ENCODE measurements at places on chromosomes 4 and X.
A peak's percentile ranks its signal among the peaks of the same experiment; 100 is the strongest.

- DNase-seq: no peak
Measured at GRCh38 chr4:31041853-31042252, 321.7 kb downstream of the PCDH7 start.

DNA sequence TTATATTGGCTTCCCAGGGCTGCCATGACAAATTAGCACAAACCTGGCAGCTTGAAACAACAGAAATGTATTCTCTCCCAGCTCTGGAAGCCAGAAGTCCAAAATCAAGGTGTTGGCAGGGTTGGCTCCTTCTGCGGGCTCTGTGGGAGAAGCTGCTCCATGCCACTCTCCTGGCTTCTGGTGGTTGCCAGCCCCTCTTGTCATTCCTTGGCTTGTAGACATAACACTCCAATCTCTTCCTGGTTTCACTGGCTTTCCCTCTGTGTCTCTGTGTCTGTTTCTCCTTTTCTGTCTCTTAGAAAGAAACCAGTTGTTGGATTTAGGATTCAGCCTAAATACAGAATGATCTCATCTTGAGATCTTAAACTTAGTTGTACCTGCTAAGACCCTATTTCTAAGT lies 85.5 kb downstream of the USP46 start:
- DNase-seq: no peak

GRCh38 chr4:89725268-89725667 lies 111.7 kb downstream of the SNCA start:
- DNase-seq: no peak

GRCh38 chrX:34653811-34654210 lies 3.3 kb downstream of the TMEM47 start:
- no peak for DNase-seq

DNA sequence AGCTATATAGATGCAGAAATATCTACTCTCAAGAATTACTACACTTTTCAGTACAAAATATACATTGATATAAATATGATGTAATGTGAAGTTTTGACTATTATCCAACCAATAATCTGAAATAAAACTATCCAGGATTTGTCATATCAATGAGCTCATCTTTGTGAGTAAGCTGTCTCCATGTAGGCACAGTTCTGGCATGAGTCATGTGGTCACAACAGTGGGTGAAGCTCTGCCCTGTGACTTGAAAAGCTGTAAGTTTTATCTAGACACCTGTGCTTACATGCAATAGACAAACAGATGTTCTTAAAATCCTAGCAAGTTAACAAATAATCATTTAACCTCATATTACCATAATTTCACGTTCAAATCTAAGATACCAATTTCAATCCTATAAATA lies 192.7 kb downstream of the GABRG1 start:
- DNase-seq: no peak

- no peak for DNase-seq
Measured at GRCh38 chr4:4880492-4880891, 21.0 kb downstream of the MSX1 start.

DNA sequence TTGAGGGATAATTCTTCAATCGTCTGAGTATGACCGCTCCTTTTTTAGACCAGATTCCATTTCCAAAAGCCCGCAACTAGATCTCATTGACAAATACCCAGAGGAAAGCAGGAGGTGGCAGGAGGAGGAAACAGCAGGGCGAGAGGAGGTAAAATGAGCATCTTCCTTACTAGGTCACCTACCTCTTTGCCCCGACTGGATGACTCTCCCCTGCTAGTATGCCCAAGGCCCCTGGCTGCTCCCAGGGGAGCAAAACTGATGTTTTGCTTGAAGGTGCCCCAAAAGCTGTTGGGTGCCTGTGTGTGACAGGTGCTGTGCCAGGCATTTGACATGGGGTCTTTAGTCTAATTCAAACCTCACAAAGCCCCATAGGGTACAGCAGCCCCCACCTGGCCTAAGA lies 48.9 kb downstream of the C4orf50 start:
- no peak for DNase-seq

- DNase-seq: no peak
Measured at GRCh38 chr4:79561751-79562150, 153.7 kb upstream of the GK2 start.

DNA sequence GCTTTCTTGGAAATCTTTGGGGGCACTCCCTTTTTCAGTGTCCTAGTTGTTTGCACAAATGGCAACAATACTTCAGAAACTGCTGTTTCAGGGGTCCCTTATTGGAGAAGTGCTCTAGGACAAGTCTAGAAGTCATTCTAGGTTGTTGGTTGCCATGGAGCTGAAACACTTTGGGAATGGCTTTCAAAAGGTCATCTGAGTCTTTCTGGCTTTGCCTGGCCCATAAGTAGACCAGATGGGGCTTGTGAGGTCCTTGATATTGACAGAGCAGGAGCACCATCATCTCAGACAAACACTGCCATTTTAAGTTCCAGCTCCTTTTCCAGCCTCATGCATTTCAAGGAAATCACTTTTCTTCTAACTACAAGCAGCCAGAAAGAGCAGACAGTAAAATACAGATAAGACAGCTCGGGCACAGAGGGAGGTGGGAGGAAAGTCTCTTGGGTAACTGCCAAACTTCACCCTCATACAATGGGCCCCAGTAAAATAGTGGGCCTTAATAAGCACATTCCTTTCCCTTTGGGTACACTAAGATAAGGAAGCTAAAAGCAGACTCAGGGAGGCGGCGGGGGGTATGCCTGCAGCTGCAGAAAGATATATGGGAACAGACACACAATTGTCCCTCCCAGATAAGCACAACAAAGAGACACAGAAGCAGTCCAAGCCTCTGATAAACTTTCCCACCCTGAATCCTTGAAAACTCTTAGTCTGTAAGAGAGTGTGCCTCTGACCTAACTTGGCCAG lies 8.5 kb upstream of the NXF3 start:
- DNase-seq: no peak

DNA sequence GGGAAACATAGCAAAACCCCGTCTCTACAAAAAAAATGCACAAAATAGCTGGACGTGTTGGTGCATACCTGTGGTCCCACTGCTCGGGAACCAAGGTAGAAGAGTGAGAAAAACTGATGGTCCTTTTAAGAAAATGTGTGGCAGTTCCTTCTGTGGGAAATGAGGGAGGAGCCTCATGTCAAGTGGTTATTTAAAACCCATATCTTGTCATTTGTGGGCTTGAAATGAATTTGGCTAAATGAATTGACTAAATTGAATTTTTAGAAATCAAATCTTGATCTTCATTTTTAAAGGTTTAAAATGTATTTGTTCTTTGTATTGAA lies 16.2 kb upstream of the LAMP2 start:
- DNase-seq: no peak

DNA sequence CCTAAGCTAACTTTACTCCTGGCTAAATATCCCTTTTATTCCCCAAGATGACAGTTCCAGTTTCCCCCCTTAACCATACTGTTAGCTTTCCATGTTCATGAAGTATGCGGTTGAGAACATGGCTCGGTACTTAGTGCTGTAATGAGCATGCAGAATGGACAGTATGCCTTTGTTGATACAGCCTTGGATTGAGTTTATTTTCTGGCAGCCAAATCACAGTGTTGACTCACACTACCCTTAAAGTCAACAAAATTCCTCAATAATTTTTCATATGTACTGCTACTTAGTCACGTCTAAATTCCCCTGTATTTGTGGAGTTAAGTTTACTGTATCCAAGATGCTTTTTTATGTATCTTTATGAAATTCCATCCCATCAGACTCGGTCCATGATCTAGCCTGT lies 1.4 kb upstream of the VEGFC start:
- DNase-seq: no peak

DNA sequence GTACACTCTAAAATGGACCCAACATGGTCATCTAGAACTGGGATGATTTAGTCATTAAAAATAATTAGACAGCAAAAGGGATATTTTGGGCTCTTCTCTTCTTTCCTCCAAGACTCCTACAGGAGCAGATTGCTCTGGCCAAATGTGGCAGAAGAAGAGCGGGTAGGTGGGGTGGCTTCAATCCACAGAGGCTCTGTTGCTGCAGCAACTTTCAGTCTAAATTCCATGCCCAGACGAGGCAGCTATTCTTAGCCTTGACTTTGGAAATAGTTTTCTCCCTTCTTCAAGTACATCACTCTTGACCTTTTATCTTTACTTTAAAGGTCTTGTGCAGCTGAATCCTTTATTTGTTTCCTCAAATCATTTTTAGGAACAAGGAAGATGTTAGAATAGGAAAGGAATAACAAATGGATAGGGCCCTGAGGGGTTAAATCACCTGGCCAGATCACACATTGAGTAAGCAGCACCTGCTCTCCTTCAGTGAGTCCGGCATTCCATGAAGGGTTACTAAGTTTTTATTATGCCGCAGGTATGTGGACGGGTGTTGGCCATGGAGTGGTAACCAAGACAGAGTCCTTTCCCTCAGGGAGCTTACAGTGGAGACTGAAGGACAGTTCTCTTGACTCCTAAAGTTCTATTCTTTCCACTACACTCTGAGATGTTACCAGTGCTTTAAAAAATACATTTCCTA lies 19.3 kb upstream of the SORBS2 start:
- no peak for DNase-seq

- no peak for DNase-seq
Measured at GRCh38 chr4:186886759-186887158, 163.1 kb upstream of the FAT1 start.

DNA sequence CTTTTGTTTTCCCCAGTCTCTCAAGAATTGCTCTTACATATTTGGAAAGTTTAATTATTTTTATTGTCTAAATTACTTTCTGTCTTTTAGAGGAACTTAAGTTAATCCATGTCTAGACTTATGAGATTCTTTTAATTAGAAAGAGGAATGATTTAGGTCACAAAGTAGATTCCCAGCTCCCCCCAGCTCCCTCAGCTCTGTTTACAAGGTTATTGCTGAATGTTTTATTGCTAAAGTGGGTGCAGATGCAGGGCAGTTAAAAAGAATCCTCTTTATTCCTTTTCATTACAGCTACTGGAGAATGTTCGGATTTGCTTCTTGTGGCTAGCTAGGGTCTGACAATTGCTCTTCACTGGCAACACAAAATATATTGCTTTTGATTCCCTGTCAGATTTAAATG lies 33.7 kb upstream of the CCKAR start:
- no peak for DNase-seq

- DNase-seq: peak; percentile 52
Measured at GRCh38 chr4:88017516-88018297, 10.3 kb downstream of the PKD2 start.

DNA sequence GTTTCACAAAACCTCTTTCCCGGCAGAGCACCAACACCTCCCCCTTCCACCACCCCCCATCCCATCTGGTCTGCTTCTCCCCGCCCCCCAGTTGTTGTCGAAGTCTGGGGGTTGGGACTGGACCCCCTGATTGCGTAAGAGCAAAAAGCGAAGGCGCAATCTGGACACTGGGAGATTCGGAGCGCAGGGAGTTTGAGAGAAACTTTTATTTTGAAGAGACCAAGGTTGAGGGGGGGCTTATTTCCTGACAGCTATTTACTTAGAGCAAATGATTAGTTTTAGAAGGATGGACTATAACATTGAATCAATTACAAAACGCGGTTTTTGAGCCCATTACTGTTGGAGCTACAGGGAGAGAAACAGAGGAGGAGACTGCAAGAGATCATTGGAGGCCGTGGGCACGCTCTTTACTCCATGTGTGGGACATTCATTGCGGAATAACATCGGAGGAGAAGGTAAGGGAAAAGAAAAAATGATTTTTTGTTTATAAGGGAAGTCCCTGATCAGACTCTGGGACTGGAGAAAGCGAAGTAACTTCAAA lies at the start of gene PDGFRA:
Gene PDGFRA, plus strand, starts transcription at position 333 of the 541 bp plus-strand sequence. CDS start 29,476 bp downstream, outside the sequence.
- DNase-seq: peak; percentile 80

DNA sequence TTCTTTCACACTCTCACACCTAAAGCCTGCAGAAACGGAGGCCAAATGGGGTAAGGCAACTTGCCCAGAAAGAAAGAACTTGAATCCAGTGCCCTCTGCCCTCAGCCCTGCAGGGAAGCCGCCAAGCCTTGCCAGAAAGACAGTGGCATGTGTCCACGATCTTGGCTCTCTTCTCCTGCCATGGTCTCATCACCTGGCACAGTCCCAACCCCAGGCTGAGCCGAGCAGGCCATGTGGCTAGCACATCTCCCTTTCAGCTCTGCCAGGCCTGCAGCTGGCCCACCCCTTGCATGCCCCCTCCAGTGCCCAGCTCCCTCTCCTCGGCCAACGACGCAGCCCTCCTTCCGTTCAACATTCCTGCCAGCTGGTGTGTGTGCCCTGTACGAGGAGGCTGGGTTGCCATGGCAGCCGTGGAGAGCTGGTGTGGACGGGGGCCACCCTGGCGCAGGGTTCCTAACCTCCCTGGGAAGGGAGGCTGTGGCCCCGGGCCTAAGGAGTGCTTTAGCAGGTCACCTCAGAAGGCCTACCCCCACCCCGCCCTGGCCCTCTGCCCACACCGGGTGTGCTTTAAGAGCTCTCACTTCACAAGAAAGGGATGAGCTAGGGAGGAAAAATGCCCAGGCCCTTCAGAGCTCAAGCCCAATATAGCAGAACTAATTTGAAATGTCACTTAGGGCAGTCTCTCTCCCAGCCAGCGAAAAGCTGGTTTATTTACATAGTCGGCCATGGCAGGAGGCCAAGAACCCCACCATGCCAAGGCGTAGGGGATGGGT lies 73.0 kb upstream of the PJA1 start:
- DNase-seq: no peak

DNA sequence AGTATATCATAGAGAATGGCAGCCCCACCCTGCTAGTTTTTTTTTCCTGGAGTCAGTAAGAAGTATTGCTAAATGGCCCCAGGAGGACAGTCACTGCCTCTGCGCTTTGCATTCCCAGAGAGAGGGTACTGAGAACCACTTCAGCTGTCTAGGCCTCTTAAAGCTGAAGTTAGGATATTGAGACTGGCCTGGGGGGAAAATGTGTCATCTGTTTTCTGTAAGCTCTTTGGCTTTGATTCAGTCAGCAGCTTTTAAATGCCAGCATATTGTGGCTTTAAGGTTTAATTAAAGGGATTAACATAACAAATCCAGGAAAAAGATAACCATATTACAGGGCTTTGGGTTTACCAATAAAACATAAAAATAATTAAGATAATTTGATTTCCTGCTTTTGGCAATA lies 852.0 kb downstream of the PCDH18 start:
- DNase-seq: no peak

GRCh38 chr4:156201050-156201449 lies 247.4 kb upstream of the CTSO start:
- DNase-seq: no peak

DNA sequence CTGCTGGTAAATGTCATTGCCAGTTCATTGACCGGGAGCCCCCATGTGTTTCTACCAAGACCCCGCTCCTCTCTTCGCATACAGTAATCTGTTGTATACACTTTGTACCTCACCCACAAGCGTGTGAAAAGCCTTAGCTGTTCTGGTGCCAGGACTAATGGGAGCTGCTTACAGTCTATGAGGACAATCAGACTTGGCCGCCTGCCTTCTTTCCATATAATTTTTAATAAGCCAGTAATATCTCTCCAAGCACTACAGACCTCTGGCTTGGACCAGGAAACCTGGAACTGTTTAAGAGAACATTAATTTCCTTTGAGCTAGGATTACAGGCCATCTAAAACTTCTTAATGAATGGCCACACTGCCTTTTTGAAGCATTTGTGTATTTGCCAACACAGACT lies 149.7 kb upstream of the MSX1 start:
- DNase-seq: no peak

DNA sequence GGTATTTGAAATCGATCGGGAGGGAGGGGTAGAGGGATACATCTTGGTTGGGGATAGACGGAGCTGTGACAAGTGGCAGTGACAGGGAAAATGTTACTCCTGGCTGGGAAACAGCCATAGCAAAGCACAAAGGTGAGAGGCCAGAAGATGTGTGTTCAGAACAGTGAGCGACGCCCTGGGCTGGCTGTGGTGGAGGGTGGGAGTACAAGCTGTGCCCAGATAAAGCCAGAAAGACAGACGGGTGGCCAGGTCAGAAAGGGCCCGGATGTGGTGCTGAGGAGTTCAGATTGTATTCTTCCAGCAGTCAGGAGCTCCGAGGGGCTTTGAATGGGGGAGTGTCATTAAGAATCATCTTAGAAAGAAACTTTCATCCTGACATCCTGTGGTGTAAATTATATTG lies 27.9 kb downstream of the CCDC149 start:
- DNase-seq: no peak

Measured in smooth muscle cell of the brain vasculature (primary cell).